CD4-positive, alpha-beta T cell (primary cell): ENCODE measurements at places on chromosomes 11 and 22. TPM values are rescaled to one million over a fixed set of nuclear protein-coding genes. Genes with fewer than 3 reads are reported as not detected.
A peak's percentile ranks its signal among the peaks of the same experiment; 100 is the strongest.

Gene TLCD5
- total RNA-seq: not detected

Gene CELF1
- 111 TPM for total RNA-seq

Gene ZP1
- 0.20 TPM for total RNA-seq

Gene MRGPRX4
- total RNA-seq: not detected

Gene CHCHD10
- total RNA-seq: 34.4 TPM

GRCh38 chr22:49408102-49408836, 419.4 kb downstream of the BRD1 start:
- H3K4me1 ChIP-seq: no peaks in the 10 kb centered on the region
- H3K27ac ChIP-seq: no peak overlapping the region
- no peak overlapping the region for H3K4me3 ChIP-seq

DNA sequence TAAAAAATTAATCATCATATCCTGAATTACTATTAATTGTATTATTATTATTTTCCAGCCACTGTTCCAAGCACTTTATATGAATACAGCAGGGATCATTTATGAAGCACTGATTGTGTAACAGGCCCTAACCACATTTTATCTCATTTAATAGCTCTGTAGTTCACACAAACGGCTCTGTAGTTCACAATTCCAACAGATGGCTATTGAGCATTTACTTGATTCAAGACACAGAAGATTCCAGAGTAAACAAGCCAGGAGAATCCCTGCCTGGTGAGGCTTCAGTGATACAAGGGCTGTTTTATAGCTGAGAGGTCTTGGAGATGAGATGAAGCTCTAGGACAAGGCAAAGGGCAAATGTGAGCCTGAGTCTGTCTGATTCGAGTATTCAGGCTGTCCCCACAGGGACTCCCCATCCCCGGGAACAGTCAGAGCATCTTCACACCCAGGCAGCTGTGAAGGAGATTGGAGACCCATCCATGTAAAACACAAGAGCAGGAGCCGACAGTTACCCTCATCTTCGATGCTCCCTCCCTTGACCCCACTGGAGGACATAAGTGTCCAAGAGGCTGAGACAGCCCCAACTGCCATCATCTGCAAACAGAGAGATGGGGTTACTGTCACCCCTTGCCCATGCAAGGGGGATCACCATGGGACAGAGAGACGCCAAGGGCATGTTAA, 222.5 kb downstream of the MN1 start:
- no peaks in the 10 kb centered on the region for H3K4me1 ChIP-seq
- H3K27me3 ChIP-seq: peaks cover 5% of the 10 kb centered on the region
- H3K27ac ChIP-seq: no peak overlapping the region
- DNase-seq: no peak

DNA sequence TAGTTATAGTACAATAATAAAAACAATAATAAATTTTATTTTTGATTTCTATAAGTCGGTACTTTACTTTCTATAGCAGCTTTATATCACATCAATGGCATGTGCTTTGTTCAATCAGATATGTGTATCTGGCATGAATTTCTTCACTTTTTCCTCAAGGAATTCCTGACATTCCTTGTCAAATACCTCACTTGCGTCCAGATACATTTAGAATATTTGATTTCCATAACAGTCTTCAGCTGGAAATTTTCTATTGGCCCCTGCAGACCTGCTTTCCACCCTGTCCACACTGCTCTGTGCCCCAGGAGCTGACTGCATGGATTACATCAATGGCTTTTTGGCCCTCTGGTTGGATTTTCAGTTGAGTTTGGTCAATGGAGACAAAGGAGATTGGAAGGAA, 93.2 kb downstream of the FAR1 start:
- no peaks in the 10 kb centered on the region for H3K4me1 ChIP-seq
- H3K27ac ChIP-seq: no peak overlapping the region
- no peak overlapping the region for H3K4me3 ChIP-seq
- no peaks in the 10 kb centered on the region for H3K36me3 ChIP-seq
- no peak for DNase-seq

GRCh38 chr22:46362203-46362933, 26.9 kb downstream of the TRMU start:
- H3K27me3 ChIP-seq: no peaks in the 10 kb centered on the region
- no peak overlapping the region for H3K4me3 ChIP-seq
- peaks cover 5% of the 10 kb centered on the region for H3K4me1 ChIP-seq

GRCh38 chr11:70454197-70454767, 56.0 kb downstream of the CTTN start:
- H3K4me3 ChIP-seq: no peak overlapping the region
- no peak overlapping the region for H3K27ac ChIP-seq
- no peak for DNase-seq
- H3K4me1 ChIP-seq: no peaks in the 10 kb centered on the region

GRCh38 chr22:21921729-21922128, 30.9 kb downstream of the PPM1F start:
- H3K4me1 ChIP-seq: no peaks in the 10 kb centered on the region
- DNase-seq: no peak
- no peak overlapping the region for H3K4me3 ChIP-seq
- no peak overlapping the region for H3K27ac ChIP-seq
- H3K27me3 ChIP-seq: no peaks in the 10 kb centered on the region
- peaks cover 5% of the 10 kb centered on the region for H3K36me3 ChIP-seq

GRCh38 chr11:67626970-67627369, 2.8 kb downstream of the NUDT8 start:
- no peaks in the 10 kb centered on the region for H3K36me3 ChIP-seq
- H3K4me1 ChIP-seq: peaks cover 22% of the 10 kb centered on the region
- H3K27me3 ChIP-seq: no peaks in the 10 kb centered on the region
- no peak for DNase-seq
- H3K27ac ChIP-seq: no peak overlapping the region

GRCh38 chr11:72735495-72736027, 16.6 kb downstream of the ARAP1 start:
- no peaks in the 10 kb centered on the region for H3K27me3 ChIP-seq
- peaks cover 49% of the 10 kb centered on the region for H3K4me1 ChIP-seq
- H3K36me3 ChIP-seq: peaks cover 7% of the 10 kb centered on the region
- peak overlapping the region; percentile 15 for H3K27ac ChIP-seq

DNA sequence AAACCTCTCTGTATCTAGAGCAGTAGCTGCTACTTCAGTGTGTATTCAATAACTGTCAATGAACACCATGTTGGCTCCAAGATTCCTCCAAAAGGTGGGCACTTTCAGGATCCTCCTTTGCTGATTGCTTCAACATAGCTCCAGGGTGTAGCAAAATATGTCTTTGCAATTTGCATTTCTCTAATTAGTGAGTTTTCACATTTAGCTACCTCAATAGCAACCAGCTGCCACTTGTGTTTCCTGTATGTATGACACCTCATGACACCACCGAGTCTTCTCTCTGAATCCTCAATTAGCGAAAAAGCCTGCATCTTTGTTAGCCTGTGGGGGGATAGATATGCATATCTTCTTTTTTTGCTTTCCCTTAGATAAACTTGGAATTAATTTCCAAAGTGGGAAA, 898.3 kb upstream of the FAT3 start:
- no peak overlapping the region for H3K27ac ChIP-seq
- H3K4me3 ChIP-seq: no peak overlapping the region
- H3K36me3 ChIP-seq: no peaks in the 10 kb centered on the region
- no peaks in the 10 kb centered on the region for H3K4me1 ChIP-seq

- peak within 1 kb of the TSS; percentile 72 for H3K4me3 ChIP-seq
- H3K27me3 ChIP-seq: no peaks in the 10 kb centered on the region
- peak; percentile 83 for DNase-seq
- H3K4me1 ChIP-seq: peaks cover 22% of the 10 kb centered on the region
- no peaks in the 10 kb centered on the region for H3K36me3 ChIP-seq
Measured at GRCh38 chr11:61891331-61892084, at the start of gene FADS3. TSS of gene FADS3 (minus strand) at chr11:61891545. CDS start at chr11:61891381, 164 bp downstream.
